Fibroblast of lung (primary cell): ENCODE measurements at places on chromosomes 13 and 19. TPM values are rescaled to one million over a fixed set of nuclear protein-coding genes. Genes with fewer than 3 reads are reported as not detected.

The IGFL2 gene
- not detected in 2 replicates for total RNA-seq

The FXYD3 gene
- not detected in 2 replicates for total RNA-seq

The FGF22 gene
- total RNA-seq: under 0.01 TPM in 1 of 2 replicates, not detected in the other

The KLK2 gene
- total RNA-seq: not detected in 2 replicates

The CCDC122 gene
- 6.8 and 7.2 TPM in 2 replicates for total RNA-seq

The ZNF878 gene
- total RNA-seq: under 0.01 TPM in 1 of 2 replicates, not detected in the other

The PSG7 gene
- total RNA-seq: not detected in 2 replicates

The SPTBN4 gene
- total RNA-seq: 3.9 and 6.6 TPM in 2 replicates

The OR7D2 gene
- total RNA-seq: under 0.01 and 0.17 TPM in 2 replicates

The GFY gene
- not detected in 2 replicates for total RNA-seq

The ZNF844 gene
- 8.2 and 15.4 TPM in 2 replicates for total RNA-seq

The CASP14 gene
- total RNA-seq: not detected in 2 replicates

The FCGBP gene
- 0.33 and 0.51 TPM in 2 replicates for total RNA-seq

The LDLR gene
- total RNA-seq: 204 and 427 TPM in 2 replicates

The CDX2 gene
- total RNA-seq: not detected in 2 replicates

The COX6B1 gene
- 194 and 279 TPM in 2 replicates for total RNA-seq

The C2CD4C gene
- under 0.01 and 0.17 TPM in 2 replicates for total RNA-seq

The VSTM2B gene
- total RNA-seq: not detected in 2 replicates
